ENCODE measurements at places on chromosomes 7 and 10.

- no peaks in the 10 kb centered on the region for H3K4me1 ChIP-seq
- H3K27me3 ChIP-seq = no peaks in the 10 kb centered on the region
- no peaks in the 10 kb centered on the region for H3K36me3 ChIP-seq
- H3K27ac ChIP-seq = no peak overlapping the region
- no peak overlapping the region for H3K4me3 ChIP-seq
Measured at GRCh38 chr7:17166824-17167379, 131.6 kb upstream of the AHR start.

DNA sequence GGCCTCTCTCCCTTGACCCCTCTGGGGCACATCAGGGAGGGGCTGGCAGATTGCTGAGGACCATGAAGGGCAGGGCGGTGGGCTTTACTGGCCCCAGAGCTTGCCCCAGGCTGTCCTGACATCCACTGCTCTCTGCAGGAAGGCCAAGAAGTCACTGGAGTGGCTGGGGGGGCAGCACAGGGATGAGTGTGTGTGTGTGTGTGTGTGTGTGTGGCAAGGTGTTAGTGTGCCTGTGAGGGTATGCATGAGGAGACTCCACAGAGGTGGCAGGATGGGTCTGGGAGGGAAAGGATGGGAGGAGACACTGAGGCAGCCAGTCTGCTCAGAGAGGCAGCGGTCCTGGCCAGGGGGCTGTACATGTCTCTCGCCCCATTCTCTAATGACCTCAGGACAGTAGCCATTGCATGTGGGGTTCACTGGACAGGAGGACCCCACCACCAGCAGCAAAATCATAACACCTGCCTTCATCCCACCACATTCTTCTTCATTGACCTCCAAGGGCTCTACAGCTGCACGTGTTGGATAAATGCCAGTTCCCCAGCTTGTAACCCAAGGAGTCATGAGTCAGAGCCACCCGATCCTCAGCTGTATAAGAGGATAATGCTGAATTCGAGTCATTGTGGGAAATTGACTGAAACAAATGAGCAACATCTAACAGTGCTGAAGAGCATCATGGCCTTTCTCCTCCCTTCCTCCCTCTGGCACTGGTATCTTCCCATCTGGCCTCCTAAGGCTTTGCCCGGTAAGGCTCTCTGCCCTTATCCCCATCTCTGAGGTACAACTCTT is 720.5 kb downstream of the GRID1 start:
- H3K27me3 ChIP-seq = no peaks in the 10 kb centered on the region
- DNase-seq = peak; percentile 44

DNA sequence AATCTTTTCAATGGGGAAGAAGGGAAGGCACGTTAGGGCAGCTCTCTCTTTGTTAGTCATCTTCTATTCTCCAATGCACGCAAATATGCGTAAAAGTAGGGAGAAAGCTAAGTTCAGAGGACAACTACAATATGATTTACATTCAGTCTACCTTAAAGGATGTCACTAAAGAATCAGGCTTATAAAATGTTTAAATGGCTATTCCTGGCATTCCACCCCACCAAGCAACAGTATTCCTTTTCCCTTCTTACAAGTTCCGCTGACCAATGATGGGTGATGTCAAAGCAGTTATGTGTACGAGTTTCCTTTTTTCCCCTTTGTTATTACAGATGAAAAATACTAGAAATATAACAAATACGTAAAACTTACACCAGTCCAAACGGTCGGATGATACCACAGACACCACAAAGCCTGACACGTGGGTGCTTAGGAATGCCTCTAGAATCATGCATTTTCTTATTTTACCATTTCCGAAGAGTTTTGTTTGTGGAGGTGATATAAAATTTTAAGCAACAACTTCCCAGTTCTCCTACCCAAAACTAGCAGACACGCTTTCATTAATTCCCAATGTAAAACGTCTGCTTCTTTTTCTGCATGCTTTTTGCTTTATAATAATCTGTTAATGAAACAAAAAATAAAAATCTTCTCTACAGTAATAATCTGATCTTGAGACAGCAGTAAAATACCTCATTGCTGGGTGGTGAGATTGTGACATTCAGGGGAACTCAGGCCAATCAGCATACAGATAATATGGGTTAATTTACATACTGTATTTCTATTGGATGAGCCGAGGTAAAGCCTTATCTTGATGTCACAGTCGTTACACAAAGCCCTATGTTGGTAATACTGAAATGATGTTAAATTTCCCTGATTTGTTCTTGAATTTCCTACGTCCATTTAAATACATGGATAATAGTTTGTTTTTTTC is 708 bp upstream of the GPR85 start:
- H3K4me3 ChIP-seq = peak overlapping the region; percentile 70
- peak overlapping the region; percentile 99 for H3K27ac ChIP-seq
- H3K4me1 ChIP-seq = peaks cover 8% of the 10 kb centered on the region
- no peaks in the 10 kb centered on the region for H3K36me3 ChIP-seq
- DNase-seq = peak; percentile 94

DNA sequence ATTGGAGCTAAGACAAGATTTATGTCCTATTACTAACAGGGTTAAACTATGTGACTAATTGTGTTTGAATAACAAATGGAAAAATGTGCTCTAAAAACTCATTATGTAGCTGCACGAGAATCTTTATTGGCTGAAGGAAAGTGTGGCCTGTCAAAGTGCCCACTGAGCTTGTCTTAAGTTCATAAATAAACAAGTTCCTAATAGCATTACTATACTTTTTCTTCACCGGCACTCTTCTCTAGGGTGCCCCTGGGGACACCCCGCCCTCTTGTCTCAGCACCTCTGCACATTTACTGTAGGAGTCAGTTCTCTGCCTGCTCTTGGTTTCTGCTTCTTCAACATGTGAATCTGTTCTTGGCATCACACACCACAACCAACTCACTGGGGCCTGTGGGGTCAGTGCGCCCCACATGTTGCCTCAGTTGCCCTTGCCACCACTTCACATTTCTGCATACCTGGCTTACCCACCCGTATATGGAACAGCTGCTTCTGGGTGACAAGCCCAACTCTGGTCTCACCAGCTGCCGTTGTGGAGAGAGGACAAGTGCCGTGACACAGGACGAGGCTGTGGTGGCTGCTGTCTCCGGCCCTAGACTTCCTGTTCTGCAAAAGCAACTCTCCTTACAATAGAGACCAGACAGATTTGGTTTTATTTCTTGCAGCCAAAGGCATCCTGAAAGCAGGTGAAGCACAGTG is 96.3 kb upstream of the DDC start:
- no peaks in the 10 kb centered on the region for H3K27me3 ChIP-seq
- no peak for DNase-seq
- peaks cover 24% of the 10 kb centered on the region for H3K4me1 ChIP-seq
- no peak overlapping the region for H3K27ac ChIP-seq

DNA sequence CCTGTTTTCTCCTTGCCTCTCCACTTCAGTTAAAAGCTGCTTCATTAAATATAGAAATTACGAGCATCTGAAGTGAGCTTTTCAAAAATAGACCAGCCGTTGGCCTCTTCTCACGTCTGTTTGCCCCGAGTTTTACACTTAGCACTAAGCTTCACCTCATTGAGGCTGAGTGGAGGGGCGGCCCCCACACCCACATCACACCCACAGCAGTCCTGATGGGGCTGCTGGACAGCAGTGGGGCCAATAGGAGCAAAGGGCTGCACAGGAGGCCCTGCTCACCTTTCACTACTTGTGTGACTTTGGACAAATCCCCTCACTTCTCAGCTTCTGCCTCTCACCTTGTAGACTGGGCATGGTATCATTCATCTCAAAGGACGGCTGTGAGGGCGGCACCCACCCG is 677.8 kb downstream of the SDK1 start:
- no peak for DNase-seq
- H3K36me3 ChIP-seq = no peaks in the 10 kb centered on the region
- no peaks in the 10 kb centered on the region for H3K27me3 ChIP-seq
- H3K4me1 ChIP-seq = no peaks in the 10 kb centered on the region
- H3K27ac ChIP-seq = no peak overlapping the region

GRCh38 chr10:109956454-109957091 is 33.3 kb upstream of the XPNPEP1 start:
- H3K4me1 ChIP-seq = peaks cover 8% of the 10 kb centered on the region
- no peaks in the 10 kb centered on the region for H3K27me3 ChIP-seq
- no peak overlapping the region for H3K4me3 ChIP-seq
- H3K36me3 ChIP-seq = no peaks in the 10 kb centered on the region
- no peak for DNase-seq

GRCh38 chr10:20948686-20949327 is 51.7 kb upstream of the NEBL start:
- no peak overlapping the region for H3K27ac ChIP-seq
- H3K36me3 ChIP-seq = no peaks in the 10 kb centered on the region
- DNase-seq = no peak
- H3K27me3 ChIP-seq = no peaks in the 10 kb centered on the region
- no peaks in the 10 kb centered on the region for H3K4me1 ChIP-seq

- H3K4me1 ChIP-seq = peaks cover 16% of the 10 kb centered on the region
- H3K4me3 ChIP-seq = peak within 1 kb of the TSS; percentile 54
- peaks cover 58% of the 10 kb centered on the region for H3K27me3 ChIP-seq
- no peak within 1 kb of the TSS for H3K27ac ChIP-seq
- DNase-seq = peak; percentile 28
Measured at GRCh38 chr10:111076682-111077478, at the start of gene ADRA2A. TSS of gene ADRA2A (plus strand) at chr10:111077029. CDS start at chr10:111077997, 968 bp downstream.

DNA sequence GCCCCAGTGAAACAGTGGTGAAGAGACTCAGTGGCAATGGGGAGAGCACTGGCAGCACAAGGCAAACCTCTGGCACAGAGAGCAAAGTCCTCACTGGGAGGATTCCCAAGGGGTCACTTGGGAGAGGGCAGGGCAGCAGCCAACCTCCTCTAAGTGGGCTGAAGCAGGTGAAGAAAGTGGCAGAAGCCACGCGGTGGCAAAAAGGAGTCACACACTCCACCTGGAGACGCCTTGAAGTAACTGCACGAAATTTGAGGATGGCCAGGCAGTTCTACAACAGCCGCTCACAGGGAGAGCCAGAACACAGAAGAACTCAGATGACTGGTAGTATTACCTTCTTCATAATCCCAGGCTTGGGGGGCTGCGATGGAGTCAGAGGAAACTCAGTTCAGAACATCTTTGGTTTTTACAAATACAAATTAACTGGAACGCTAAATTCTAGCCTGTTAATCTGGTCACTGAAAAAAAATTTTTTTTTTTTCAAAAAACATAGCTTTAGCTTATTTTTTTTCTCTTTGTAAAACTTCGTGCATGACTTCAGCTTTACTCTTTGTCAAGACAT is 574 bp upstream of the IL6 start:
- peak overlapping the region; percentile 98 for H3K27ac ChIP-seq
- no peaks in the 10 kb centered on the region for H3K27me3 ChIP-seq
- DNase-seq = peak; percentile 80
- H3K4me1 ChIP-seq = peaks cover 56% of the 10 kb centered on the region

GRCh38 chr10:103833731-103834365 is 21.5 kb downstream of the SH3PXD2A start:
- no peaks in the 10 kb centered on the region for H3K27me3 ChIP-seq
- H3K27ac ChIP-seq = no peak overlapping the region
- no peaks in the 10 kb centered on the region for H3K4me1 ChIP-seq
- H3K36me3 ChIP-seq = no peaks in the 10 kb centered on the region
- H3K4me3 ChIP-seq = no peak overlapping the region

DNA sequence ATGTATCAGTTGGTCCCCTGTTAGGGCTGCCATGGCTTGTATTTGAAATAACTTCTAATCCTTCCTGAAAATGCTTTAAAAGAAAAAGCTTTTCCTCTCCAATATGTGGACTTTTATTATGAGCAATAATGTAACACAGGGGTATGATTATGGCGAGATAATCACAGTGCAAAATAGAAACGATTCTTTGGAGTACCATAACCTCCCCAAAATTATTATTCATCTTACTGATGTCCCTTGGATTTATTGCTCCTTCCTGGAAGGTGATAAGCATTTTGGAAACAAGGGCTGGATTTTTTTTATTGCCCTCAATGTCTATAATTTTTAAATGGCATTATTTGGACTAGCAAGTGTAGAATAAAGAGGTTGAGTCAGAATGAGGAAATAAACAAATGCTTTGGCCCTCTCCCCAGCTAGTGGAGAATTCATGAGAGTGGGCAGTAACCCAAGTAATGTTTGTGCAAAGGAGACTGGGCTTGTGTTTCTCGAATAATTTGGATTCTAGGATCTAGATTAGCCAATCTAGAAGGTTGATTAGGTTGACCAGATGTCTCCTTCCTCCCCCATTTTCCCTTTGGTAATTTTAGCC is 403.9 kb upstream of the CELF2 start:
- H3K4me1 ChIP-seq = no peaks in the 10 kb centered on the region
- H3K4me3 ChIP-seq = no peak overlapping the region
- no peak overlapping the region for H3K27ac ChIP-seq
- no peaks in the 10 kb centered on the region for H3K36me3 ChIP-seq
- H3K27me3 ChIP-seq = no peaks in the 10 kb centered on the region

DNA sequence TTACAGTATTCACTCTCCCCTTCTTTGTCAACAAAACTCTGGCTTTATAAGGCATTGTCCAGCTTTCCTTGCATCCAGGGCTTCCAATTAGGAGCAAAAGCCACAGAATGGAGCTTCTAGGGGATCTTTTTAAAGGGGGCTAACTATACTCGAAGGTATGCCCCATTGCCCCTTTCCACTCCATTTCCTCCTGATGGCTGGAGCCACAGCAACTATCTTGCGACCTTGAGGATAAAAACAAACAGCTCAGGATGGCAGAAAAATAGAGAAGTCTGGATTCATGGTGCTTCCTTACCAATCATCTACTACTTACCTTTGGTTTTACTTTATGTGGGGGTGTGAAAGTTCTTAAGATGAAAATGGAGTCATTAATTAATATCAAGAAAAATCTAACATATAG is 206.3 kb upstream of the PODXL start:
- no peak for DNase-seq
- H3K27me3 ChIP-seq = peaks cover 10% of the 10 kb centered on the region
- H3K36me3 ChIP-seq = no peaks in the 10 kb centered on the region
- H3K27ac ChIP-seq = no peak overlapping the region
- no peaks in the 10 kb centered on the region for H3K4me1 ChIP-seq
- no peak overlapping the region for H3K4me3 ChIP-seq

DNA sequence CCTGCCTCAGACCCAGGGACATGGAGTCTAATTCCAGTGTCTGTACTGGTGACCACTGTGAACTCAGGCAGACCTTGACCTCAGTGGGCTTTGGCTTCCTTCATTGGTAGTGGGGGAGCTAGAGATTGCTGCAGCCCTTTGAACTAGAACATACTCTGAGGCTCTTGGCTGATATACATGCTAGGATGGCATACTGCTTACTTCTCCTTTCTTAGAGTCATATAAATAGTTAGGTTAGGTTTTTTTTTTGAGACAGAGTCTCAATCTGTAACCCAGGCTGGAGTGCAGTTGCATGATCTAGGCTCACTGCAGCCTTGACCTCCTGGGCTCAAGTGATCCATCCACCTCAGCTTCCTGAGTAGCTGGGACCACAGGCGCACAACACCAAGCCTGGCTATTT is 49.7 kb downstream of the TMEM178B start:
- H3K4me1 ChIP-seq = no peaks in the 10 kb centered on the region
- no peak overlapping the region for H3K4me3 ChIP-seq
- H3K27ac ChIP-seq = no peak overlapping the region
- no peaks in the 10 kb centered on the region for H3K36me3 ChIP-seq

GRCh38 chr7:138405496-138405895 is 54.6 kb upstream of the TRIM24 start:
- no peaks in the 10 kb centered on the region for H3K27me3 ChIP-seq
- H3K4me1 ChIP-seq = no peaks in the 10 kb centered on the region
- DNase-seq = no peak

GRCh38 chr7:90613088-90613498 is 17.0 kb downstream of the CDK14 start:
- peak; percentile 61 for DNase-seq
- H3K36me3 ChIP-seq = no peaks in the 10 kb centered on the region
- H3K27me3 ChIP-seq = no peaks in the 10 kb centered on the region
- H3K27ac ChIP-seq = no peak overlapping the region
- no peak overlapping the region for H3K4me3 ChIP-seq

Measured in astrocyte (in vitro differentiated cells and primary cell).